NCI-H748 treated with DMSO at 0.1 percent for 48 hours (cell line): ENCODE measurements at places on chromosomes 5 and 9.

- no peak for DNase-seq
Measured at GRCh38 chr9:133961226-133962165, 30.6 kb downstream of the VAV2 start.

DNA sequence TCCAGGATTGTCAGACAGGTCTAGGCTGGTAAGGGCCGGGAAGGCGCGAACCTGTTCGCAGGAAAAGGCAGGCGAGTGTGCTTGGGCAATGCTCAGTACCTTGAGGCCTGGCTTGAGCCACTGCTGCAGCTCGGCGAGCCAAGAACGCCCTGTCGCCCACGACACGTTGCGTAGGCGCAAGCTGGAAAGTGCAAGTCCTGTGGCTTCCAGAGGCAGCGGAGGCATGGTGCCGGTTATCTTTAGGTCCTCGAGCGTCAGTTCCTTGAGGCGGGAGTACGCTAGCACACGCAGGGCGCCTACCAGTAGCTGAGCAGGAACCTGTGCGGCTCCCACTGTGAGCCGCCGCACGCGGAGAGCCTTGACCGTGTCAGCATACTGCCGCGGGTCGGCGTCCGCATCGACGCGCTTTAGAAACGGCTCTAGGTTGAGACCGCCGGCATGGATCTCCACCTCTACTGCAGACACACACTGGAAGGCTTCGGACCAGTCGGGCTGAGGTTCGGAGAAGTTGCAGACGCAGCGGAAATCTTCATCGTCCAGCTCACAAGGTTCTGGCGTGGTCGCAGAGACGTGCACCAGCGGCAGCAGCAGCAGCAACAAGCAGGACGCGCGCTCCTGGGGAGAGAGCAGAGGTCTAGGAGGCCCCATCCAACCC, 482 bp downstream of the CD14 start:
- DNase-seq, result peak; percentile 56

- DNase-seq, result no peak
Measured at GRCh38 chr5:103254921-103255320, 3.6 kb upstream of the MACIR start.

GRCh38 chr5:175246242-175246888, 197.6 kb downstream of the DRD1 start:
- no peak for DNase-seq

DNA sequence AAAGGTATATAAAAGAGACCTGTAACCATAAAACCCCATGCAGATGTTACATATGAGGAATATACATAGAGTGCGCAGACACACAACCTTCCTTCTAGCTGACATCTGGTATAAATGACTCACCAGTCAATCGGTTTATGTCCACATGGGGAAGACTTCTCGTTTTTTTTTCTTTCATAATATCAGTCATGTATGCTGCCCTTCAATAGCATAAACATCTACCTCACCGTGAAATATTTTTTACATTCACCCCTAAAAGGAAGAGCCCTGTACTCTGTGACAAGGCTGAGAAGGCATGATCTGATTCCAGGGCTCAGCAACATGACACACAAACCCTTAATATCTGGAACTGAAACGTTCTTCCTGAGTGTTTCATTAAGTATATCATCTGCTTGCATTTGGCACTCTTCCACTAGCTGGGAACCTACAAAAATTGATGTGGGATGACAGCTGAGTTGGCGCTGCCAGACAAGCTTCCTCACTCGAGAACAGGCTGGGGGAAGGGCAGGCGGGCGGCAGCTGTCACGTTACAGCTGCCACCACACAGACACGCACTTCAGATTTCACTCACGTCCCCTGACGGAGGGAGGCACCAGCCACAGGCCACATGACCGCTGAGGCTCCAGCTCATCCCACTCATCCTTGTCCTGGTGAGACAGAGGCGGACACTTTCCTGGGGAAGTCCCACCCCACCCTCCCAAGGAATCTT, 74.2 kb downstream of the SHB start:
- peak; percentile 4 for DNase-seq

DNA sequence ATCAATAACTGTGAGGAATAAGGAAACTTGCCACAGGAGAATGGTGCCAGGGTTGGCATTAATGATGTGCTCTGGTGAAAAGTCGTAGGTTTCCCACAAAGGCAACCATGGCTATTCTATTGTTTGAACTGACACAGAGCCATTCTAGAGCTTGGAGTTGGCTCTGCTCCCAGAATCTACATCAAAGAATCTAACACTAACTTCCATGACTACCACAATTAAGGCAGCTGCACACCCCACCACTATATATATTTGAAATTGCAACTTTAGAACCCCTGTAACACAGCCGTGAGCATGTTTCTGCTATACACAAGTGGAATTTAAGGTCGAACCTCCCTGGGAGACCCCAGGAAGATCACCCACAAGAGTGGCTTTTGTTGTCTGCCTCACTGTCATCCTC, 89.7 kb upstream of the CCDC152 start:
- peak; percentile 44 for DNase-seq

DNA sequence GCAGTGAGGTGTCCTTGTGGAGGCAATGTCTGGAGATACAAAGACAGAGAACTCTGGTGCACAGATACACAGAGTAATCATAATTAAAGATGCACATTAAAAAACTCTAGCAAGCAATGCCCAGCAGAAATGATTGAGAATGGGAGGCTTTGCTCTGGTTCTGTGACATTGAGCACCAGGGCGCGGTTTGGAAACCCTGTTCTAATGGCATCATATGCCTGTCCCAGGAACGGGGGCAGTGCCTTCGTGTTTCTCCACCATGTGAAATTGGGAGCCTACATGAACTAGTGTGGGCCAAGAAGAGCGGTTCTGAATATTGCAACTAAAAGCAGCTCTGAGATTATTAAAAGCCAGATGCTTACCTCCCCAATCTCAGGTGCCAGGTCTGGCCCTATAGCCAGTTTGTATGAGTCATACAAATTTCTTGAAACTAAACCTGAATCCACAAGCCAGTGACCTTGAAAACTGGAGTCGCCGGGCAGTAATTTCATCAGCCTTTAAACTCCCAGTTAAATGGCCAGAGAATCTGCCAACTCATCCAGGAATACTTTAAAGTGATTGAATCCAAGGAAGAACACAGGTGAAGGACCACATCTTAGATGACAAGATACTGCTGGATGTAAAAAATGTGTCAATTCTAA, 22.2 kb upstream of the CTSL start:
- DNase-seq, result no peak

DNA sequence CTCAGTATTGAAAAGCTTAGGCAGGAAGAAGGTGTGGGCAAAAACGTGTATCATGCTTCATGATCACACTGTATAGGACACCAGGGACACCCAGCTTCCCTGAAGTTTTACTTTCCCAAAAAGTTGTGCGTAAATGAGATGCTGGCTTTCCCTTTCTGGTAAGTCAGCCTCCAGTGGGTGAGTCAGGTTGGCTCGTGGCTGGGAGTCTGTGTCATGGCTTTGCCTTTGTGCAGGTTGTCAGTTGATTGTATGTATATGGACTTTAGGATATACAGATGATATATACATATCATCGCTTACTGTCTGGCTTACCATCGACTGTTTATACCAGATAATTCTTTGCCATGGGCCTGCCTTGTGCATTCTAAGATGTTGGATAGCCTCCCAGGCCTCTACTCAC, 34.2 kb downstream of the ADRB2 start:
- DNase-seq, result no peak

DNA sequence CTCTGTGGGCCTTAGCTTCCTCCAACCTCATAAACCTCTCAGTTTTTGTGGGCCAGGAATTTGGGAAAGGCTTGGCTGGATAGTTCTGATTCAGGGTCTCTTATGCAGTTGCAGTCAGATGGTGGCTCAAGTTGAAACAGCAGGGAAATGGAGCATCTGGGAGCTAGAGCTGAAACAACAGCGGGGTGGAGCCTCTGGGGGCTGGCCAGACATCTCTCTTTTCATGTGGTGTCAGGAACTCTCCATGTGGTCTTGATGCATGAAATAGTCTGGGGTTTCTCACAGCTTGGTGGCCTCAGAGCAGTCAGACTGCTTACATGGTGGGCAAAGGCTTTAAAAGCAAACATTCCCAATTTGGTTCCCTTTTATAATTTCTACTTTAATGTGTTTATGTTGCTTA, 13.5 kb downstream of the ZNF346 start:
- no peak for DNase-seq

DNA sequence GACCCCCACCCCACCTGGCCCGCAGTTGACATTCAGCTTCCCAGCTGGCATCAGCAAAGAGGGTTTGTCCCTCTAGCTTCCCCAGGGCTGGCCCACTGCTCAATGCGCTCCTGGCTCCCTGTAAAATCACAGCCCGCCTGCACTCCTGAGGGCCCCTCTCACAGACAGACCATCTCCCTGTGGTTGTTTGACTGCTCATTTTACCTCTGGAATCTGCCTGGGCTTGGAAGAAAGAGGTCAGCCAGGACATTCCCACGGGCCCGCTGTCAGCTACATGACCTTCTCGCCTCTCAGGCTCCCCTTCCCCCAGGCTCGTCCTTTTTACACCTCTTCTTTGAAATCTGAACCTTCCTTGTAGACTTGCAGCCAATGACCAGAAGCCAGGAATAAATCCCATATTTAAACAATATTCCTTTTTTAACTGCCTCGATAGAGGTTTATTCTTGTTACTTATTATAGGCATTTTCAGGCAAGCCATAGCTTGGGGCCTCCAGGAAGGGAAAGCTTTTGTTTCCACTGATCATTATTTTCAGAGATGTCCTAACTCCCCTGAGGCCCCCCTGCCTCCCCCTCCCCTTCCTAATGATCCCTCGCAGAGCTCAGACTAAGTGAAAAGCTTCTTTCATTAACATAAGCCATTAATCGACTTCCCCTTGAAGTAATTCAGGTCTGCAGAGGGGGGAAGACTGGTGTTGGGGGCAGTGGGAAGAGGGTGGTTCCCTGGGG, 76.3 kb upstream of the IQGAP2 start:
- DNase-seq, result no peak
